ENCODE measurements at places on chromosomes 4 and X. TPM values are rescaled to one million over a fixed set of nuclear protein-coding genes. Genes with fewer than 3 reads are reported as not detected.

GRCh38 chr4:154604696-154605200 is 7.7 kb downstream of the FGG start:
- DNase-seq: no peak

GRCh38 chrX:24720036-24720435 is 26.3 kb downstream of the POLA1 start:
- no peak for DNase-seq

- no peak for DNase-seq
Observed at GRCh38 chr4:4750187-4750586, 109.3 kb upstream of the MSX1 start.

GRCh38 chrX:53682885-53683555 is 3.5 kb downstream of the HUWE1 start:
- no peak for DNase-seq

- DNase-seq: no peak
Observed at GRCh38 chr4:15531792-15532191, 62.1 kb downstream of the CC2D2A start.

Gene MID1
- 1.6 TPM for total RNA-seq

- DNase-seq: no peak
Observed at GRCh38 chr4:146640465-146641061, 1.9 kb downstream of the POU4F2 start.

Gene IRS4
- total RNA-seq: not detected

DNA sequence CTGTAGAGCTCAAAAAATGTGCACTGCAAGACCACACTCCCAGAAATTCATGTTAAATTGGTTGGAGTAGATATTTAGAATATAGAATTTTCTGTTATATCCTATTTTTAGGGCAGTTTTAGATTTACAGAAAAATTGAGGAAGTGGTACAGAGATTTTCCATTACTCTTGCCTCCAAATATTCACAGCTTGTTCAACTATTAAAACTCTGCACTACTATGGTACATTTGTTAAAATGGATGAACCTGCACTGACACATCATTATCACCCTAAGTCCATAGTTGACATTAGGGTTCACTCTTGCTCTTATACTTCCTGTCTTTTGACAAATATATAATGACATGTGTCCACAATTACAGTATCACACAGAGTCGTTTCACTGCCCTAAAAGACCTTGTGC is 1724.5 kb downstream of the C4orf33 start:
- DNase-seq: no peak

GRCh38 chr4:68299492-68300457 is 50.1 kb downstream of the YTHDC1 start:
- no peak for DNase-seq

Gene PDCL2
- total RNA-seq: not detected
